Stimulated activated CD4-positive, alpha-beta T cell treated with anti-CD3 and anti-CD28 coated beads, Interleukin-15, amount 100 ng/mL, for 48 hours (primary cell): ENCODE measurements at places on chromosomes 12 and 14.

GRCh38 chr12:46548605-46549071 is 176.1 kb upstream of the SLC38A2 start:
- DNase-seq: no peak

DNA sequence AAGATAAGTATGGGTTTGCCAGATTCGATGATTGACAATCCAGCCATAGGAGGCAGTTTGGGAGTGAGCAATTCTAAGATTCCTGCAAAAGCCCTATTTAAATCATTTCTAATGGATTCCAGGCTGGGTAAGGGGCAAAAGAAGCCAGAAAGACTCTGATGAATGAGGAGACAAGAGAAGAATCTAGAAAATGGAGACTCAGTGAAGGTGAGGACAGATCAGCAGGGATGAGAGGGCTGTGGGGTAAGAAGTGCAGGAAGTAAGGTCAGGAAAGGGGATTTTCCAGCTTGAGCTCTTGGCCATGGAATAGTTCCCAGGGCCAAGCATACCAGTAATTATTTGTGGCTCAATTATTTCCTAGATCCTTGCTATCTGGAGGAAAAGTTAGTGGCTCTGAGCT is 87.3 kb downstream of the TMX1 start:
- no peak for DNase-seq

- DNase-seq: no peak
These were observed 104.2 kb upstream of the ABCD2 start for GRCh38 chr12:39723831-39724230.

DNA sequence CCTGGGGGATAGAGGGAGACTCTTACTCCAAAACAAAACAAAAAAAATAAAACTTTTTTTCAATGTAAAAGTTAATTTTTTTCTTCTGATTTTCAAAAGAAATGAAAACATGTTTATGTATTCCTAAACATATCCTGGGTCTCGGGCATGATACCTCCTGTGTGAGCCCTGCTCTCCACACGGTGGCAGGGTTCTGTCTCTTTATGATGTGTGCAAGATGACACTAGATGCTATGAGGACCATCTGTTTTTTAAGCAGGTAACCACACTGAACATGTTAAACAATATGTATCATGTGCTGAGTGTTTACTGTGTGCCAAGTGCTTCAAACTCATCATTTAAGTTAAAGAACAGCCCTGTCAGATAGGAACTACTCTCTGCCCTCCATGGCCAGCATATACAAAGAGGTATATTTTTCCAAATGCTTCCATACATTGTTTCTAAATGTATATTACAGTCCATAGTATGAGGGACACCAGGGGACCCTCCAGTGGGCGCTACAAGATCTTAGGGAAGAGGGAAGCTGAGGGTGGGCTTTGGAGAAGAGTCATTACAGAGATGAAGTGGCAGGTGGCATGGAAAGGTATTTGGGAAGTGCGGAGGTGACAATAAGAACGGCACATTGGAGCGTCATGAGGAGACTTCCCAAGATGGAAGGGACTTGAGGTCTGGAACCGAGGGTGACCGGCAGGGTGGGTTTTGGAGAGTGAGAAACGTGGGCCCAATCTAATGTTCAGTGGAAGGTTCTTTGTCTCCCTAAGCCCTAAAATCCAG is 28.5 kb downstream of the FOS start:
- no peak for DNase-seq

GRCh38 chr14:78848234-78848820 is 678.2 kb downstream of the NRXN3 start:
- peak; percentile 15 for DNase-seq

DNA sequence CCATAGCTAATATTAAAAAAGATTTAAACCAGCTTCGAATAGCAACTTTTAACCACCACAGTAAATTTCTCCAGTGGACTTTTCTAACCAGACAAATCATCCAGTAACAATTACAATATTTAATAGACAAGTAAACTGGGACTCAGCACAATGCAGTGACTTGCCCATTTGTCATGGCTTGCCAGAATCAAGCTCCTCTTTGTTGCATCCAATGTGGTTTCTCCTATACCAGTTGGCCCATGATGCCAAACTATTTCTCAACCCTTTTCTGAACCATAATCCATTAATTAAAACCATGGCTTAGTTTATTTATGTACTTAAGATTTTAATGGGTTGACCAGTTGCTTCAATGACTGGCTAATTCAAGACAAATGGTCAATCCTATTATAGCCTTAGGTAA is 64.4 kb downstream of the DIO2 start:
- DNase-seq: no peak

GRCh38 chr12:91515944-91516694 is 333.5 kb upstream of the DCN start:
- no peak for DNase-seq

DNA sequence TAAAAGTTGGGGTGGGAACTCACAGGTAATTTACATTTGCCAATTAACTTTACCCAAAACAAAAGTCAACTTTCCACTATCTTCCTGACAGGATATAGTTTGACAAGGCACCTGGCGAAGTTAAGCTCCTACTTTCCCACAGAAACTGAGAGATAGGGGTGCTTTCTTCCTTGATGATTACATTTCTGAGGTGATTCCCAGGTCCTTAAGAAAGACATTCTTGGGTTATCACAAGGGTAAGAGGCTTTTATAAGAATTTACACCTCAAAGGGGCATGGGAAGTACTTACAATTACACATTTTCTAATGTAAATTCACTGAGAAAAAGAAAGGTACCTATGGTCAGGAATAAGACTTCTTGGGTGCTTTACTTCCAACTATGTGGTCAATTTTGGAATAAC is 660.9 kb upstream of the MGAT4C start:
- no peak for DNase-seq

GRCh38 chr14:30142216-30142615 is 214.6 kb upstream of the PRKD1 start:
- no peak for DNase-seq

DNA sequence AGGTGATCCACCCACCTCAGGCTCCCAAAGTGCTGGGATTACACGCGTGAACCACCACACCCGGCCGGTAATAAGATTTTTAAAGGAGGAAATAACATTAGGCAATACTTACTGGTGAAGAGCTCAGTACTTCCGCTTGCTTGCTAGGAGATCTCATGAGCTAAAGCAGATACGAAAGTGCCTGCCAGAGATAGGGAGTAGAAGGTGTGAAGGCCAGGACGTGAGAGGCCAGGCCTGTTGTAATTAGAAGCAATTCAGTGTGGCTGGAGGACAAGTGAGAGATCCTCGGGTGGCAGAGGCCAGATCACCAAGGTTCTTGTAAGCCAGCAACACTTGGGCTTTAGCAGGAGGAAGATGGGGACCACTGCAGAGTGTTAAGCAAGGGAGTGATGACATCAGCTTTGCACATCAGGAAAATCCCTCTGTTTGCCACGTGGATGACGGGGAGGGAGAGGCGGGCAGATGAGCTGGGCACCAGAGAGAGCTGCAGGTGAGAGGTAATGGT is 7.6 kb downstream of the TECPR2 start:
- DNase-seq: no peak

GRCh38 chr14:68863610-68864360 is 70.9 kb upstream of the ZFP36L1 start:
- no peak for DNase-seq

- DNase-seq: no peak
These were observed 709.3 kb upstream of the STXBP6 start for GRCh38 chr14:25759256-25759655.

DNA sequence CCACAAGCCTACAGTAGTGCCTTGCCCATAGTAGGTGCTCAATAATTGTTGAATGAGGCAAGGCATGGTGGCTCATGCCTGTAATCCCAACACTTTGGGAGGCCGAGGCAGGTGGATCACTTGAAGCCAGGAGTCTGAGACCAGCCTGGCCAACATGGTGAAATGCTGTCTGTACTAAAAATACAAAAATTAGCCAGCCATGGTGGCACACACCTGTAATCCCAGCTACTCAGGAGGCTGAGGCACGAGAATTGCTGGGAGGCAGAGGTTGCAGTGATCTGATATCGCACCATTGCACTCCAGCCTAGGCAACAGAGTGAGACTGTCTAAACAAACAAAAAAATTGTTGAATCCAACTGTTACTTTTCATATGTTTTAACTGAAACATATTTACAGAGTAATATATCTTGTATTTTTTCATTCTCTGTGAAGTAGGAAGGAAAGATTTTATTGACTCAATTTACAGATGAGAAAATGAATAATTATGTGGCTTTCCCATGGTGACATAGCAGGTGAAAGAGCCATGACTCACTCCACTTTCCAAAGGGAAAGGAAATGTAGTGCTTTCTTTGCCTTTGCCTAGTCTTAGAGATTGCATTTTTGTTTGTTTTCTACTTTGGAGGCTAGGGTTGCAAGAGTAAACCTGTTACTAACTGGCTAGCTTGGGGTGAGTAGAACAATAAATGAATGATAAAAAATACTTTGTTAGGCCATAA is 95.4 kb upstream of the SLC38A4 start:
- DNase-seq: no peak

GRCh38 chr12:58416236-58416635 is 474.9 kb downstream of the ATP23 start:
- DNase-seq: no peak

DNA sequence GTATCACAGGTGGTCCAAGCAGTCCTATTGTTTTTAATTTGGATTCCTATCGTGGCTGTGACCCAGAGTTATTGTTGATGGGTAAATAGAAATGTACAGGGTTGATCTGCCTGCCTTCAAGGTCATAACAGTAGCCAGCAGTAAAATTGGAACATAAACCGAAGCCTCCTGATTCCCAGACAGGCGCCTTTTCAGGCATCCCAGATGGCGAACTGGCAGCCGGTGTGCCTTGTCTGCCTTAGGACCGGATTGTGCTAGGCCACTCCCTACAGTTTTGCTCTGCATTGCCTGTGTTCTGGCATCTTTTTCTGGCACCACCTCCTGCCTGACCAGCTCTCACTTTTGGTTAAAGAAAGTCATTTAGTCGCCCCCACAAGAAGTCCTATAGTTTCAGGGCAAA is 22.2 kb downstream of the TMEM117 start:
- no peak for DNase-seq

DNA sequence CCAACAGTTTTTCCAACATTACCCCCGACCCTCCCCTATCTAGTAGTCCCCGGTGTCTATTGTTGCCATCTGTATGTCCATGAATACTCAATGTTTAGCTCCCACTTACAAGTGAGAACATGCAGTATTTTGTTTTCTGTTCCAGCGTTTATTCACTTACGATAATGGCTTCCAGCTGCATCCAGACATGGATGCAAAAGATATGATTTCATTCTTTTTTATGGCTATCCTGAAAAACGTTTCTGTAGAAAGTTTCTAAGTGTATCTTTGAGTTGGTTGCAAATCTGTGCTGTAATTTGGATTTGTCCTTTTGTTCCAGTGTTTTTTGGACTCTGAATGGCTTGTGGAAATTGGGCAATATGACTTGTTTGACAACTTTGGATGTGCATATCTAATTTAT is 11.7 kb downstream of the SP1 start:
- no peak for DNase-seq
